ENCODE measurements at places on chromosomes 6 and 20.

- DNase-seq, result no peak
Observed at GRCh38 chr20:50163570-50164317, 10.2 kb upstream of the PEDS1 start.

- no peak for DNase-seq
Observed at GRCh38 chr6:41157323-41157722, 3.2 kb upstream of the TREML1 start.

DNA sequence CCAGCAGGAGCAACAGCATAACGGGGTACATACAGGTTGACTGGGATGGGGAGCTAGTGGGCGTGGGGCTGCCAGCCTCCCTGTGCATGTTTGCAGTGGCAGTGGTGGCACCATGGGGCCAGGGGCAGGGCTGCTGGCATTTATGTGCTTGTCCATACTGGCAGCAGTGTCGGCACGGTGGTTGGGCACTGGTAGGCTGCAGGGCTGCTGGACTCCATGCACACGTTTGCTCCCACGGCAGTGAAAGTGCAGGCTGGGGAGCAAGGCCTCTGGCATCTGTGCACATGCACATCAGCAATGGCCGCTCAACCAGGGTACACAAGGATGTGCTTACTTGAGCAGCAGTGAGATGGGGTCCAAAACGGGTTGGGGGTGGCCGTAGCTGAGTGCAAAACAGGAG is 159.5 kb upstream of the KHDRBS2 start:
- no peak for DNase-seq

GRCh38 chr6:41614715-41615114 is 23.6 kb upstream of the MDFI start:
- no peak for DNase-seq

DNA sequence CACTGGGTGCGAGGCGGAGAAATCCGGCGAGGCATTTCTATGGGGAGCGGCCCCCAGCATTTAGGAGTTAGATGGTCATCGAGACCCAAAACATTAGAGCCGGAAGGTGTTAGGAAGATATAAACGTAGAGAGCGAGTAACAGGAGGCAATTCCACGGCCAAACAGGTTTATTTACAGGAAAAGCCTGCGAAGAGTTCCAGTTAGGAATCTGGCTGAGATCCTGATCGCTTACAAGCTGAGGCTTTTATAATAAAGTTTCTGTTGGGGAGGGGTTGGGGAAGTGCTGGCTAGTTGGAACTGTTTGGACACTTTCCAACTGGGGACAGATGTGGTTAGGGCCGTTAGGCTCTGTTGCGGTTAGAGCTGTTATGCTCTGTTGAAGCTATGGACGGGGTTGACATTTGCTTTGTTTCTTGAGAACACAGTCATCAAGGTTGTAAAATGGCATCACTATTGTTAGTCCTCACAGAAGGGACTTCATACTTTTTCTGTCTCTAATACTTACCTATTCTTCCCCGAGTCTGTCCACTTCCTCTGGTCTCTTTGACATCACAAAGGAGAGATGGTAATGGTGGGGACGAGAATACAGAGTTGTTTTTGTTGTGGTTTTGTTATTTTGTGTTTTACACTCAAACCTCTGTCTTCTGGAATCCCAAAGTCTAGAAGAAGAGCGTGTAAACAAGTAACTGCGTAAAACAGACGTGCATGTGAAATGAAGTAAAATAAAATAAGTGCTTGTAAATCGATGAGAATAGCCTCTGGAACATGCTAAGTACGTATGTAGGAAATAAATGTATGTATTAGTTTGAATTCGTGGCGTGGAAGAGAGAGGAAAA is 554 bp upstream of the ZSCAN31 start:
- peak; percentile 52 for DNase-seq

- DNase-seq, result no peak
Observed at GRCh38 chr20:33022289-33022688, 9.2 kb upstream of the BPIFB6 start.

DNA sequence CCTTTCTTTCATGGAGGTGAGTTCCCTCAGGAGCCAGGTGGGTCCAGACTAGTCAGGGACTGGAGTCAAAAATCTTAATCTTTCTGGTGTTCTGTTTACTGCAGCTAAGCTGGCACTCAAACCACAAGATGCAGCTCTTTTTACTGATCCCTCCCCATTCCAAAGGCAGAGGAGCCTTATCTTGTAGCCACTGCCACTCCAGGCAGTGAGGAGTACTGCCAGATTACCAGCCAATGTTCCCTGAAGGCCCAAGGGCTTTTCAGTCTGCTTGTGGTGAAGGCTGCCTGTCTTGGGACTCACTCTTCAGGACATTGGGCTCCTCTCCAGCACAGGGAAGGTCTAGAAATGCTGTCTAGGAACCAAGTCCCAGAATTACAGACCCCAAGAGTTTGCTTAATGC is 490.4 kb upstream of the ADGRB3 start:
- no peak for DNase-seq

- no peak for DNase-seq
Observed at GRCh38 chr6:109488001-109488400, 5.0 kb upstream of the ZBTB24 start.

- no peak for DNase-seq
Observed at GRCh38 chr6:14786455-14786854, 459.4 kb upstream of the JARID2 start.

DNA sequence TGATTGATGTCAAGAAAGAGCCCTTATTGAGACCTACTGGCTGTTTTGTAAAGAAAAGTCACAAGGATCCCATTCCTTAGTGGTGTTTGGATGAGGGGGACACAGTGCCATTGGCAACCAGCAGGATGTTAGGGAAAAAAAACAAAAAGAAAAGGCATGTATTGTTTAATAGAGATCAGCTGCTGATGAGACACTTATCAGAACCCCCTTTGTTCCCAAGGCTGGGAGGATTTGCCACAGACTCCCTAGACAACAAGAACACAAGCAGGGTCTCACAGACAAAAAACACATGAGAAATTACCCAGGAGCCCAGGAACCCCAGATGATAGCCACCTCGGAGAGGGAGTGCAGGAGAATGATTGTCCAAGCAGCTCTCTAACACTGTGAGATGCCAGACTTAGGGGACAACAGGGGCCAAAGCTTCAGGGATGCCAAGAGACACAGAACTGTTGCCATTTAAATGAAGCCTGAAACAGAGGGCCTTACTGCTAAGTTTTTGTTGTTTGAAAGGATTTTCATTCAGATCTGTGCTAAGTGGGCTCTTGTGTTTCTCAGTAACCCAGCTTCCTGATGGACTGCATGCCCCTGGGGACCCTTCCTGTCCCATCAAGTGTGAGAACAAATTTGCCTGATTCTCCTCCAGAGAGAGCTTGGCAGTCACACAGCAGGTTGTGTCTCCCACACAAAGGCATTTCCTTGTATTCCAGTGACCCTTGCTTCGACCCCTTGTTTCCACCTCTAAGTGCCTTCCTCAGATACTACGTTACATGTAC is 48.7 kb upstream of the HEY2 start:
- DNase-seq, result no peak

DNA sequence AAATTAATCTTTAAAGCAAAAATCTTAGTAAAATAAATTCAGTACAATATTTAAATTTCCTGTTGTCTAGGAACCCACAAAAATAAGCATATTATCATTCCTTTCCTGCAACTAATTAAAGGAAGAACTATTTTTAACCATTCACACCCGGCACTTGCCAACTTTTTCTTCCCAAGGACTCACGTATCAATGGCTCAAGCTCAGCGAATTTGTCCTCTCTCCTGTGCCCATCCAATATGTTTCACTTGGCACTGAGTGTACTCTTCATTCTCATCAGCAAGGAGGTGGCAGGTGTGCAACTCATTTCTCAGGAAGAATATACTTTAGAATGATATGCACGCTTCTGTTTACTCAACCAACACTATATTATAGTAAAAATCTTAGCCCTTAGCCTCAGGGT is 419.4 kb downstream of the C6orf118 start:
- no peak for DNase-seq

DNA sequence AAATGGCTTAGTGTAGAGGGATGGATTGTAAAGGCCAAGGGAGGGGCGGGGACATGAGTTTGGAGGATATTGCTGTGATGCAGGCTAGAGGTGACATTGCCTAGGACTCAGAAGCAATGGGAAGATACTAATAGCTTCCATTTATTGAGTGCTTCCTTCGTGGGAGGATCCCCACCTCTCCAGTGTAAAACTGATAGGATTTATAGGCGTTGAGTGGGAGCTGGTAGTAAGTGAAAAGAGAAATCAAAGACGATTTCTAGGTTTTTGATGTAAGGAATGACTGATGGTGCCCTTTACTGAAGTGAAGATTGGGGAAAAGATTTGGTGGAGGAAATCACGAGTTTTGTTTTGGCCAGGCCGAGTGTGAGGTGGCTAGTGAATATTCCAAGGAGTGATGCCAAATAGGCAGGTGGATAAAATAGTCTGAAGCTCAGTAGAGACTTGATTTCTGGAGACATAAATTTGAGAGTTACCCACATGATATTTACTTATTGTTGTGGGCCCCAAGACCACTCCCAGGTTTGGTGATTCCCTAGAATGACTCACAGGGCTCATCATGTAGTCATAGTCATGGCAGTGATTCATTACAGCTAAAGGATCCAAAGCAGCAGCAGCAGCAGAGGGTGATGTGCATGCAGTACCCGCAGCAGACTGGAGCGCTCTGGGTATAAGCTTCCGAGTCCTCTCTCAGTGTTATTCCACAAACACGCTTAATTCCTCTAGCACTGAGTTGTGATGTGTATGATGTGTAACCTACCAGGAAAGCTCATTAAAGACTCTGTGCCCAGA is 10.2 kb downstream of the RPRD1B start:
- no peak for DNase-seq

- DNase-seq, result no peak
Observed at GRCh38 chr6:105041880-105042279, 85.0 kb downstream of the LIN28B start.

- DNase-seq, result no peak
Observed at GRCh38 chr6:69280858-69281257, 516.0 kb downstream of the LMBRD1 start.

- no peak for DNase-seq
Observed at GRCh38 chr6:127968394-127968793, 67.5 kb upstream of the THEMIS start.

DNA sequence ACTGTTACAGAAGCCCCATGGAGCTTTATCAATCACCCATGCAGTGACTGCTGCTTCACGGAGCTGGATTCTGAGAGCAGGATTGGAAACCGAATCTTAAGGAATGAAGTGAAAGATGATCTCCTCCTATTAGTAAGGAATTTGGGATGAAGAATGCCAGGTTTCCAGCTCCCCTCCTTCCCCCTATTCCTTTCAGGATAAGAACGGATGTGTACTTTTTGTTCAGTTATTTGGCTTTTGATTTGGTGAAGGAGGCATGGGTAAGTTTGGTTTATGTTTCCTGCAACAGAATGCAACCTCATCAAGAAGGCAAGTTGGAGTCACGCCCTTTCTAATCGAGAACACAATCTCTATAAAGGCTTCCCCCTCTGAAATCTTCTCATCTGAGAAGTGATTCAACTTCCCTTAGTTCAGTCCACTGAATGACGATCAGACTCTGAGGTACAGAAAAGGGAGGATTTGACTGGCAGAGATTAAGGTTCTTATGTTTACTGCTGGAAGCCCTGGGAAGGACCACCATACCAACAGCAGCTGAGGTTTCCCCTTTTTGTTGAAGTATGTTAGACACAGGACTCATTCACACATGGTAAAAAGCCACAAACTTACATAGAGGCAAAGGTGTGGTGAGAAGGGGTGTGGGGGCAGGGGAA is 5.5 kb downstream of the ELMO2 start:
- DNase-seq, result peak; percentile 82

DNA sequence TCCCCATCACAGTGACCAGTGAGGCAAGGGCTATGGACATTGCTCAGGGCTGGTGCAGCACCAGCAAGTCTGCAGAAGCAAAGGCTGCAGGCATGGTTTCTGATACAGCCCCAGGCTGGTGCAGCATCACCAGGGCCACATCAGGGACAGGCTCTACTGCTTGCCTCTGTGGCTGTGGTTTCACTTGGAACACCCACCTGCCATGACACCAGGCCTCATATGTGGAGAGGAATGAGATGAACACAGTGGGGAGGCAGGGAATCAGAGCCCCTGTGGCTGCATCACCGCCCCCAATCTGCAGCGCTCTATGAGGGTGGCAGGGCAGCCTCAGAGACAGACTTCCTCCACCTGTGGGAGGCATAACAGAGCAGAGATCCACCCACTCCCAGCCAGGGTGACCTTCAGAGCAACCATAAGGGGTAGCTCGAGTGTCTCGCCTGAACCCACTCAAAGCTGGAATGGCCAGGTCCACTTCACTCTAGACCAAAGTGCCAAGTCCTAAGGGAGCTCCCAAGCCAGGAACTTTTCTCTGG is 7.9 kb downstream of the RING1 start:
- DNase-seq, result no peak

DNA sequence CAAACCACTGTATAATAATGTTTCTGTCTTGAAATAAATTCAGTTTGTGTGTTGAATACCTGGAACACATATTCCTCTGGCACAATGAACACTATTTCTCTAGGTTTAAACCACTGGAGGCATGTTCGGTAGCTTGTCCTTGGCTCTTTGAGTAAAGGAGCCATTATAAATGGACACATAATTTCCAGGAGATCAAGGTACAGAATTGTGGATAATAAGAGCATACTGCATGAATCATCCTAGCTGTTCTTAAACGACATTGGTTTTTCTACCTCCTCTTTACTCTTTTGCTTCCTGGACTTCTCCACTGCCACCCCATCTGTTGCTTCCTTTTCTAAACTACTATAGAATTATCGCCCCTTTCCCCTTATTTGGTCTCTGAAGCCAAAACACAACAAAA is 1.2 kb downstream of the CENPW start:
- DNase-seq, result no peak

GRCh38 chr6:99612551-99613408 is 6.1 kb downstream of the PRDM13 start:
- DNase-seq, result no peak

DNA sequence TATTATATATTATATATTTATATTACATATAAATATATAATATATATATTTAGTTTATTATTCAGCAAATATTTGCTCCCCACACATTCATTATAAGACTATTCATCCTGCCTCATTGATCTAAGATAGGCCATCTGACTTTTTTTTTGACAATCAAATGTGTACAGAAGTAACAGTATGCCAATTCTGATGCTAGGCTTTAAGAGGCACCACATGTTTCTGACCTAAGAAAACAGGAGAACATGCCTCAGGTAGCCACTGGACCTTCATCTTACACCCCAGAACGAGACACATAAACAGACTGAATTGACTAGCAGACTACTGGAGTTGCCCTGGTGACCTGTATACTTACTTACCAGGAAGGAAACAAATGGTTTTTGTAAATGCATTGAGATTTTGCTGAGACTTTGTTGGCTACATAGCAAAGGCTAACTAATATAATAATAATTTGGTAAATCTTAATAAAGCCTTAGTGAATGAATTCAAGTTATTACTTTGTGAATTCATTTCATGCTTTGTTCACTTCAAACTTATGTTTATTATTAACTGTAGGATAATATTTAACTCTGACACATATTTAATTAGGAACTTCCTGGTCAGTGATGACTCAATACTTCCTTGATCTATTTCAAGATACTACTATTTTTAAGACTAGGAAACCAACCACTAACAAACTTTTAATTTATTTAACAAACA is 13.4 kb upstream of the MYO6 start:
- no peak for DNase-seq
